Activated CD4-positive, alpha-beta T cell treated with anti-CD3 and anti-CD28 coated beads, Interleukin-2, amount 10 ng/mL, durations not matched to agents 24 days and 14 days (primary cell): ENCODE measurements at places on chromosomes 5 and 9. TPM values are rescaled to one million over a fixed set of nuclear protein-coding genes. Genes with fewer than 3 reads are reported as not detected.

DNA sequence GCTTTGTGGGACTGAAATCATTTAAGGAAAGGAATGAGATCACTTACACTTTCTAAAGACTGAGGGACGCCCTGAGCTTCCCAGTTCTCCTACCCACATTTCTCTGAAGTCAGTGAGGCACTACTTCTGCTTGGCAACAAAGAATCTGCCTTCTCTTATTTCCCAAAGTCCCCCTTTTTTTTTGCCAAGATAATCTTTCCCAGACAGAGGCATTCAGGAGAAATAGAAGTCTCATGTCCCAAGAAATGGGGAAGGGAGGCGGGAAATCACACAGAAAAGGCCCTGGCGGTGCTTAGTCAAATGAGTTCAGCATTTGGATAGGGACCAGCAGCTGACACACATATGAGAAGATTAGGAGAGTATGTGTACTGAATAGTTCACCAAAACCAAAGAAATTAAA is 159.7 kb downstream of the MUSK start:
- H3K27me3 ChIP-seq = no peaks in the 10 kb centered on the region
- no peak overlapping the region for H3K4me3 ChIP-seq
- H3K27ac ChIP-seq = no peak overlapping the region

DNA sequence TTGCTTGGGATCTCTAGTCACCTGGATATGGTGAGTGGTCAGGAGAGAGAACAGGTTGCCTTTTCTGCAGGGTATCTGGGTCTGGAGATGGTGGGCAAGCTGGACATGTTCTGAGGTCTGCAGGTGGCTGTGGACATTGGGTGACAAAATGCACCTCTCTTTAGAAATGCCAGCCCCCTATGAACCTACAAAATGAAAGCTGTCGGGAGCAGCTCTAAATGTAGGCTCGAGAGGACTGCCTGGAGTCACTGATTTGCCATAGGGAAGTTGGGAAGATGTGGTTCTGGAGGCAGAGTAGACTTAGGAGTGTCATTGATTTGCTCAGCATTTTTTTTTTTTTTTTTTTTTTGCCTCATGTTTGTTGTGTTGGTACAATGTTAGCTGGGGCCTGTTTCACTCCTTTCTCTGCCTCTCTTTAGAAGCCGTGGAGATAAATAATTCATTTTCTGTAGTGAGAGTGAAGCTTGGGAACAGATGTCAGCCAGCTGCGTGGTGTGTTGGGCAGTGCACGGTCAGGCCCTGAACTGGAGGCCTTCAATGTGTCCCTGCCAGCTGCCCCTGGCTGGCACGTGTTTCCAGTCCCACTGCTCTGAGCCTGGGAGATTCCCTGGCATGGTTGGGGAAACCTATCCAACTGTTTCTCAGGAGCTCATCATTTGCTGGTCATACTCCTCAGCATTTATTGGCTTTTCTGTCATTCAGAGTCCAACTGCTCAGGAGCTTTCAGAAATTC is 5.4 kb downstream of the RGS3 start:
- no peak for DNase-seq
- H3K36me3 ChIP-seq = no peaks in the 10 kb centered on the region
- peaks cover 9% of the 10 kb centered on the region for H3K27me3 ChIP-seq
- peaks cover 6% of the 10 kb centered on the region for H3K4me1 ChIP-seq
- H3K4me3 ChIP-seq = no peak overlapping the region

DNA sequence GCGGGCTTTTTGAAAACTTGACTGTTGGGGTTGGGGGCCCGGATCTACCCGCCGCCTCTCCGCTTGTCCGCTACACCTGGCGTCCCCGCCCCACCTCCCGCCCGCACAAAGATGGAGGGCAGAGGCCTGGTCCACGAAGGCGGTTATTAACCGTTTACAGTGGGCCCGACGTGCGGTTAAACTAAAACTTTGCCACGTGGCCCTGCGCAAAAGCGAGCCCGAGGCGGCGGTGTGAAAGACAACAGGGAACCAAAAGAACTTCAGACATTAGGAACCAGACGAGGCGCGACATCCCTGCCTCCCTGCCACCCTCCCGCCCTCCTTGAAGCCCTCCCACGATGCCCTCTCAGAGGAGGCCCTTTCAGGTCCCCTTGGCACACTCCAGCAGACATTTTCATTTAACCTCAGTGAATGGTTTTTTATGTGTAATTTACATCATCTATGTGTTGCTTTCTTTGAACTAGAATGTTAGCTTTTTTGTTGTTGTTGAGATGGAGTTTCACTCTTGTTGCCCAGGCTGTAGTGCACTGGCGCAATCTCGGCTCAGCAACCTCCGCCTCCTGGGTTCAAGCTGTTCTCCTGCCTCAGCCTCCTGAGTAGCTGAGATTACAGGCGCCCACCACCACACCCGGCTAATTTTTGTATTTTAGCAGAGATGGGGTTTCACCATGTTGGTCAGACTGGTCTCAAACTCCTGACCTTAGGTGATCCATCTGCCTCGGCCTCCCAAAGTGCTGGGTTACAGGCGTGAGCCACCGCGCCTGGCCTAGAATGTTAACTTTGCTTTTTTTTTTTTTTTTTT is 999 bp upstream of the HNRNPA0 start:
- DNase-seq = no peak
- peak overlapping the region; percentile 100 for H3K27ac ChIP-seq
- peaks cover 26% of the 10 kb centered on the region for H3K4me1 ChIP-seq
- H3K36me3 ChIP-seq = peaks cover 41% of the 10 kb centered on the region

DNA sequence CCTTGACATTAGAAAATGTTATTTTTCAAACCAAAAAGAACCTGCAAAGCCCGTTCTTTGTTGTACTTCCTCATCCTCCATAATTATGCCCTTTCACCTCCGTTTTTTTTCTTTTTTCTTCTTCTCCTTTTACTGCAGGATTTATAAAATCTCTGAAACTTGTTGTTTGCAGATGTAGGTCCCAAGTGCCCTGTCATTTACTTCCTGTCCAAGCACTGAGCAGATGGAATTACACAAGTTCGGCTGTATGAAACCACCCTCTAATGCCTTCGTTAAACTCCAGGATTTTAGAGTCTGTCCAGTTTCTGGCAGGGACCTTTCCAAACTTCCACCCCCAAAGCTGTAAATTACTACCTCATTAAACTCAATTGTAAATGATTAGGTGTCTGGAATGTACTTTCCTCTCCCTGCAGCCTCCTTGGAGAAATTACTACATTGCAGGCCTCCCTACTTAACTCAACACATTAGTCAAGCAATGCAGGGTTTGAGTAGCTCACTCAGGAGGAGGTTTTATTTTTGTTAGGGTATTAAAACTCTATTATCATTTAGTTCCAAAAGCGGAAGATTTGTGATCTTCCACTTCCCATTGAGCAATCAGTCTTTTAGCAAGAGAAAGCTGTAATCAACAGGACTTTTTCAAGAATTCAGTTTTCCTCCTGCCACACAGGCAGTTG is 125.6 kb upstream of the LPAR1 start:
- H3K4me1 ChIP-seq = no peaks in the 10 kb centered on the region
- H3K4me3 ChIP-seq = no peak overlapping the region
- H3K27me3 ChIP-seq = no peaks in the 10 kb centered on the region
- no peaks in the 10 kb centered on the region for H3K36me3 ChIP-seq
- H3K27ac ChIP-seq = no peak overlapping the region
- DNase-seq = no peak

DNA sequence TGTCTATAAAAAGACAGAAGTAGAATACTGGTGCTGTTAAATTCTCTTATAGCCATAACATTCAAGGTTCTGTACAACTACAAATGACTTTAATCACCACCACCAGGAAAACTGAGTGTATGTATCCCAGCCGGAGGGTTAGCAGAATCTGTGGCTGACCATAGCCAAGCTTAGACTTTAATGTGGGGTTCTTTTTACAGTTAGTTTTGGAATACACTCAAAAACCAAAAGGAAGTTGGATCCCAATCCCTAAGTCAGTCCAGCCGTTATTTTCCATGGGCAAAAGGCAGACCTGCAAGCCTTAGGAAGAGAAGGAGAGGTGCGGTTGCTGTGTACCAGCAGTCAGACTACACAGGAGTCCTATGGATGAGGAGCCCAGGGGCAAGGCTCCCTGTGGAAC is 179.8 kb downstream of the ENC1 start:
- no peak overlapping the region for H3K4me3 ChIP-seq
- no peak overlapping the region for H3K27ac ChIP-seq
- H3K36me3 ChIP-seq = no peaks in the 10 kb centered on the region
- no peaks in the 10 kb centered on the region for H3K4me1 ChIP-seq
- no peak for DNase-seq
- peaks cover 14% of the 10 kb centered on the region for H3K27me3 ChIP-seq

DNA sequence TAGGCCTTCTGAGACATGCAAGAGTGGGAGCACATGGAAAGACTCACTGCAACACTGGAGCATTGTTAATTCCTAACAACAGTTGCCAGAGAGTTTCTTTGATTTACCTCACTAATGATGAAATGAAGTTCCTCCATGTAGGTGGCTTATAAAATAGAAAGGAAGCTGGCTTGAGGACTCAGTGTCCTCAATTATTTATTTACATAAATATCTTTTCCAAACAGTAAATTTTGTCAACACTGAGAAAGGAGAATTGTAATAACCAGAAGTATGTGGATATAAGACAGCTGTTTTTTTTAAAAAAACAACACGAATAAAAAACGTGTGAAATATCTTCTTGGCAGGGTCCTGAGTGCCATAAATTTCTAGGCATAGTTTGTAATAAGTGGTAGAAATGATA is 9.1 kb upstream of the SLC27A6 start:
- DNase-seq = no peak
- H3K4me1 ChIP-seq = no peaks in the 10 kb centered on the region
- H3K36me3 ChIP-seq = no peaks in the 10 kb centered on the region
- H3K27me3 ChIP-seq = no peaks in the 10 kb centered on the region
- no peak overlapping the region for H3K27ac ChIP-seq

The LCN1 gene
- not detected in 2 replicates for total RNA-seq

The SPINK1 gene
- not detected in 2 replicates for total RNA-seq

The GTF2H2 gene
- total RNA-seq = 37.2 and 41.1 TPM in 2 replicates
